ENCODE measurements at places on chromosomes 6 and 20.

DNA sequence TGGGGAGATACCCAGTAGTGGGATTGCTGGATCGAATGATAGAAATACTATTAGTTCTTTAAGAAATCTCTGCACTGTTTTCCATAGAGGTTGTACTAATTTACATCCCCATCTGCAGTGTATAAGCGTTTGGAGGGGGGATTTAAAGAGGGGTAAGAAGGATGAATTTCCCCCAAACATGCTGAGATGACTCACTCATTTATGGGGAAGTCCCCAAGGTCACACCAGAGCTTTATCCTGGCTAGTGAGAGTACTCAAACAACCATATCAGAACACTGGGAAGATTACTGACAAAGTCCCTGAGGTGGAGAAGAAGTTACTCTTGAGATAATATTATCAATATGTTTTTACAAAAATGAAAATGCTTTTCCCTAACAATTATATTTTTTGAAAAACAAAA is 44.0 kb downstream of the ROS1 start:
- DNase-seq: no peak

DNA sequence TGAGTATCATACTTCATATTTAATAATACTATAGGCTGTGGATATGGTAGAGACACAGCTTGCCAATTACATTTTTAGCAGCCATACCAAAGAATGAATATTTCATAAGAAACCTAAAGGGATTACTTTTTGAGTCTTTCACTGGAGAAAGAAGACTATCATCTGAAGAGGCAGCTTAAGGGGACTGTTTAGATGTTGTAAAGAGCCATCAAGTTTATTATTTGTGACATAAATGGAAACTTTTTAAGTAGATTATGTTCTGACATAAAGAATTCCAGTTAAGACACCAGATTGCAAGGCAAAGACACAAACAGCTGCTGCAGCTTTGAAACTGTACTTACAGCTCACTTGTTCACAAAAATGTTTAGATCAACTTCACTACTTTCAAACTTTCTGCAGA is 429.4 kb downstream of the TFAP2A start:
- DNase-seq: no peak

DNA sequence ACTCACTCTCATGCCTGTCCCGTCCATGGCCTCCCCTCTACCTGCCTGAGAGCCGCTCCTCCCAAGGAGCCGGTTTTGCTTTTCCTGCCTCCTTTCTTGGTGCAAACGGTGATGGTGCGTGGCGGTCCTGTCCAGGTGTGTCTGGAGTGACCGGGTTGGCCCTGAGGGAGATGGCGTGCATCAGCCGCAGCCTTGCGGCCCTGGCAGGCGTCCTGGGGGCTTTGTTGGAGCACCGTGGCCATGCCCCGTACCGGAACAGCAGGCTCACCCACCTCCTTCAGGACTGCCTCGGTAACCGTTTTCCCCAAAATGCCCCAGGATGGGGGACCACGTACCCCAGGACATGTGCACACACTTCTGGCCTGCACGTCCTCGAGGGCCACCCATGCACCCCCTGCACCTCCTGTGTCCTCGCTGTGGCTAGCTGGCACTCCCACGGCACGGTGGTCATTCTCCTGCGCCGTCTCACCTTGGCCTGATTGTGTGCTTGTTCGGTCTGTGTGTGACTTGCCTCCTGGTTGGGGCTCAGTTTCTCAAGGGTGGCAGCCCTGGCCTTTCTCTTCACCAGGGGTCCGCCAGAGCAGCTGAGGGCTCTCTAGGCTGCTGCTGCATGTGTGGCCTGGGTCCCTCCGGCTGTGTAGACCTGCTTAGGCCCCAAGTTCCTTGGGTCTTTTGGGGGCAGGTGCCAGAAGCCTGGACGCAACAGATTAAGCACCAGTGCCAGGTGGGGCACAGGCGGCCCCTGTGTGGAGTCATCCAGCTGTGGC is 36.4 kb downstream of the FRMD1 start:
- no peak for DNase-seq

GRCh38 chr6:104638841-104639290 is 220.9 kb downstream of the HACE1 start:
- no peak for DNase-seq

- DNase-seq: no peak
Observed at GRCh38 chr6:42891199-42891722, 11.8 kb downstream of the RPL7L1 start.

- no peak for DNase-seq
Observed at GRCh38 chr6:159093609-159094443, 49.0 kb upstream of the TAGAP start.

DNA sequence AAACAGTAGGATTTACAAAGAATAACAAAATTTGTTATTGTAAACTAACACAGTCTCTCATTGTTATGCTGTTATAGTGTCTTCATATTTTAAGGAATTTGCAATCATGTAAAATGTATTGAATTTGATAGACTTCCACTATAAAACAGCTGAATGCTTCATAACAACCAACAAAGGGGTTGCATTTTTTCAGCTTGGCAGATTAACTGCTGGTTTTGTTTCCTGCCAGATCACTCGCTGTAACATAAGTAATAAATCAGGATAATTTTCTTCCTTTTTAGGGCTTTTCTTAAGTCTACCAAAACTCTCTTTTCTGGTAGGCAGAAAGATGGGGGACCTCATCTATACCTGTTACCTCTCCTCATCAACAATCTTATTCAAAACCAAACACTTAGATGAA is 169.8 kb downstream of the SAMD5 start:
- DNase-seq: no peak

DNA sequence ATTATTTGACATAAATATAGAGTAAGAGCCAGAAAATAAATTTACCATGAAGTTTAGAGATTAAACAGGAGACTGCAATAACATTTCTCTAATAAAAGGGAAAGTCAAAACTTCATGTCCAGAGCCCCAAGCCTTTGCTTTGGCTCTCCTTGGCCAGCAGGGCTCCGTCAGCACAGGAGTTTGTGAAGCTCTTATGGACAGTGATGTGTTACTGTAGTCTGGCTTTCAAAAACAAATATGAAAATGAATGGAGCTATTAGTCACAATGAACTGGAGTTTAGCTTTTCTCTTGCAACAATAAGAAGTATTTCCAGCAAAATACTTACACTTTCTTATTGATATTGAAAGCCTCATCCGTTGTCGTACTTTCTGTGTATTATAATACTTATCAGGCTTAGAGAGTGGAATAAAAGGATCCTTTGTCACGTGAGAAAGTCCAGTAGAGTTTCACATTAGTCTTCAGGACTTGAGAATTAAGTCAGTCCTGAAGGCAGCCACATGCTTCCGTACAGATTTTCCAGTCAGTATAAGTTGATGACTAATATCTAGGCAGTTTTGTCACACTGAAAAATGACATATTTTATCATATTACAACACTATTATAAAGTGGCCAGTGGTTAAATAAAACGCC is 117.0 kb upstream of the PRL start:
- no peak for DNase-seq

DNA sequence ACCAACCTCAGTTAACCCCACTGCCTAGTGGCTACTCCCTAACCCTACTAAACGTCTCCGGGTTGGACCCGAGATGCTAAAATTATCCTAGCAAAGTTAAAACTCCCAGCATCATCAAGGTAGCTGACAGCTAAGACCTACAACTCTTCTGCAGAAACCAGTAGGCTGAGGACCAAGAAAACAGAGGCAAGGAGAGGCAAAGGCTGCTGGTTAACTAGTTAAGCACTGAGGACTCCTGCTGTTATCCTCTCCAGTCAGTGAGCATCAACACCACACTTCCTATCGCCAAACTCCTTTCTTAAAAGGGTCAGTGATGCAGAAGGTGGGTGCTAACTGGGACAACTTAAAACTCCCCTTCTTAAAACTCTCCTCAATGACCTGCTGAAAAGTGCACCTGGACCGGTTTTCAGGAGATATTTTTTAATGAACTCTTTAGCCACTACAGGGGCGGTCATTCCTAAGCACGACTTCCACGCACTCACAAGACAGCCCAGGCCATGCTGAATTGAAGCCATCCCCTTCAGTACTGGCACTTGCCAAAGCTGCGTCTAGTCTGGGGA is 1.7 kb downstream of the TRERF1 start:
- DNase-seq: no peak

DNA sequence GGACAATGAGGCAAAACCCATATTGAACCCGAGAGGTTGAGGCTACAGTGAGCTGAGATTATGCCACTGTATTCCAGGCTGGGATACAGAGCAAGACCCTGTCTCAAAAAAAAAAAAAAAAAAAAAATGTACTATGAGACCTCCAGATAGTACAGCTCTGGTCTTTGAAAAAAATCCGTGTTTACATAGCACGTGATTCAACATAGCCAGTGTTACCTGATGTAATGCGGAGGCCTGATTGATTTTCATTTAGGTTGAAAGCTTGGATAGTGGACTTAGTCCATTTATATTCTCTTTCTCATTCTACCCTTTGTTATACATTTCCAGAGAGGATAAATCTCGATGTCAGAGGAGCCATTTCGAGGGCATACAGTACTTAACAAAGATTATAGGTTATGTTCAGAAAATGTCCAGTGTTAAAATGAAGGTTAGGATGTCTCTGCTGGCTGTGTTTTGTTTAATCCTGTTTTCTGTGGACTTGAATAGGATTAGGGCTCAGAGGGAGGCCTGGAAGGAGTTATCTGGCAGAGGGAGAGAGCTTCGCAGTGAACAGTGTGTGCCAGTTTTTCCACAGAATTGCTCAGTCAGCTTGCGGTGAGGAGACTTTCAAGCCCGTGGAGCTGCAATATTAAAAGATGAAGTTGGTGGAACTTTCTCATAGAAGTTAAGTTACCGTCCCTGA is 33.9 kb upstream of the BCLAF1 start:
- no peak for DNase-seq

GRCh38 chr6:107547451-107547840 is 57.5 kb downstream of the SOBP start:
- no peak for DNase-seq

GRCh38 chr6:108744244-108744972 is 103.8 kb upstream of the ARMC2 start:
- no peak for DNase-seq

- DNase-seq: no peak
Observed at GRCh38 chr20:49037962-49038387, 8.1 kb upstream of the CSE1L start.

DNA sequence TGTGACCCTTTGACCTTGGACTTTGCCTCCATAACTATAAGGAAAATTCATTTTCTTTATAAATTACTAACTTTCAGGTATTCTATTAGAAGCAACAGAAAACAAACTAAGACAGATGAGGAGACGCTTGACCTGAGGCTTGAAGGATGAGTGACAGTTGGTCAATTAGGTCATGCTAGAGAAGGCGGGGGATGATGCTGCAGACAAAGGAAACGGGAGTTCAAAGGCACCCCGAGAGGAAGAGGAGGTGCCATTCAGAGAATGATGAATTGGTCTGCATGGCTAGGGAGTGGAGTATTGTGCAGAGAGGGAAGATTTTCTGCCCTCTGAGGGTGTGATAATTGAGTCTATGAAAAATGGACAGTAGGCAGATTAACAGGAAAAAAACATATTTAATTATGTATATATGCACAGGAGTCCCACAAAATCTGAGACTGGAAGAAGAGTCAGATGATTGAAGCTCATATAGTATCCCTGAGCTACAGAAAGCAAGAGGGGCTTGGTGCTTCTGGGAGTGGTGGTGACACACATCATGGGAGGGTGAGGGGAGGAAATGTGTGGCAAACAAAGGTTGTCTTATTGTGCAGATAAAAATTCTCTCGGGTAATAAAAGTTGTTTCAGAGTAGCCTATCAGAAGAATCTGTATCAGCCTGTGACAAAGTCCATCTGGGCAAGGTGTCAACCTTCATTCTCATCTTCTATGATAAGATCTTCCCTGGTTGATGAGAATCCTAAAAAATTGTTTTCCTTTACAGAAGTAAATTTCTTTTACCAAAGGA is 20.4 kb upstream of the FUCA2 start:
- DNase-seq: no peak

GRCh38 chr6:30363459-30363858 is 18.5 kb downstream of the RPP21 start:
- DNase-seq: no peak

GRCh38 chr6:11969092-11969491 is 43.0 kb upstream of the HIVEP1 start:
- no peak for DNase-seq

GRCh38 chr6:154638369-154638768 is 94.8 kb upstream of the SCAF8 start:
- DNase-seq: no peak

- peak; percentile 86 for DNase-seq
Observed at GRCh38 chr6:31834367-31835250, 7.1 kb downstream of the HSPA1B start.

DNA sequence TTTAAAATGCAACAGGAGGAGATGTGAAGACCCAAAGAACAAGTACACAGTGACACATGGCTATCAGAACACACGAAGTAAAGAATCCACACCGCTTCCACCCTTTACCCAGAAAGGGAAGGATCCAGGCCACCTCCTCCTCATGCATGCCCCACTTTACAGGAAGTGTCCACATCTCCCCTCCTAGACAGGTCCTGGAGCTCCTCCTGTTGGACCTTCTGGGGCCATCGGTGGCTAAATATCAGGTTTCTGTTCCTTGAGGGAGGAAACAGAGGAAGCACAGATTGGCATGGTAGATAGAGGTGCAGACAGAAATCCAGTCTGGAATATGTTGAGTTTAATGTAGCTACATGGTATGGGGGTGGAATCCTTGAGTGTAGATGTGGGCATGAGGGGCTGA is 10.9 kb downstream of the NINL start:
- no peak for DNase-seq

DNA sequence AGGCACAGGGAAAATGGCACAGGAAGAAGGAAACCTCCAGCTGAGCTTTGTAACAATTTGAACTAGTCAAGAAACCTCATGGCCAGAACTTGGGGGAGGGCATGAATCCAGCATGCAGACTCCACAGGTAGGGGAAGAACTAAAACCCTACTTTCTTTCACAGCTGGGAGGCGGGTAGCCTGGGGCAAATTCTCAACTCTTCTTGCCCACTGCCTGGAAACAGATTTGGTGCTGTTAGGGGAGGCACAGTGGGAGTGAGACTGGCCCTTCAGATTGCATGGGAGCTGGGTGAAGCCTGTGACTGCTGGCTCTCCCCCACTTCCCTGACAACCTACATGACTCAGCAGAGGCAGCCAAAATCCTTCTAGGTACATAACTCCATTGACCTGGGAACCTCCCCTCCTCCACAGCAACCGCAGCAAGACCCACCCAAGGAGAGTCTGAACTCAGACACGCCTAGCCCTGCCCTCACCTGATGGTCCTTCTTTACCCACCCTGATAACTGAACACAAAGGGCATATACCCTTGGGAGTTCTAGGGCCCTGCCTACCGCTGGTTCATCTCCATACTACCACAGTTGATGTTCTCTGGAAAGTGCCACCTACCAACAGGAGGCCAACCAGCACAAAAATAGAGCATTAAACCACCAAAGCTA is 37.2 kb upstream of the TRIM27 start:
- DNase-seq: no peak

- no peak for DNase-seq
Observed at GRCh38 chr6:136563386-136564152, 13.3 kb upstream of the MAP7 start.

DNA sequence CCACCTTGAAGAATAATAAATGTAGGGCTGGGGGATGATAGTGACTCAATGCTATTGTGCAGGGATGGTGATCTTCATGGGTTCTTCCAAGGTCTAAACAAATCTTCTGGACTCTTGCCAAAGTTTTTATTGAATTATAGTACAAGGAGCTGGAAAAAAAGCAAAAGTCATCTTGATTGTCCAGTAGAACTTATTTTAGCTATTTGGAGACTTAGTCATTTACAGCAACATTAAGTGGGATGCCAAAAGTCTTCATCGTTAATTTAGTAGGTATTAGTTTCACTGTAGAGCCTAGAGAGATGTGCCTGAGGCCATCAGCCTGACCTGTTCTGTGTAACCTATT is 212.9 kb upstream of the TBX18 start:
- DNase-seq: no peak
